Activated CD4-positive, alpha-beta T cell treated with anti-CD3 and anti-CD28 coated beads, Interleukin-2, Interleukin-6, amounts not matched to agents 100 ng/mL and 50 ng/mL, durations not matched to agents 16 hours and 8 hours (primary cell): ENCODE measurements at places on chromosomes 6 and 20.
A peak's percentile ranks its signal among the peaks of the same experiment; 100 is the strongest.

DNA sequence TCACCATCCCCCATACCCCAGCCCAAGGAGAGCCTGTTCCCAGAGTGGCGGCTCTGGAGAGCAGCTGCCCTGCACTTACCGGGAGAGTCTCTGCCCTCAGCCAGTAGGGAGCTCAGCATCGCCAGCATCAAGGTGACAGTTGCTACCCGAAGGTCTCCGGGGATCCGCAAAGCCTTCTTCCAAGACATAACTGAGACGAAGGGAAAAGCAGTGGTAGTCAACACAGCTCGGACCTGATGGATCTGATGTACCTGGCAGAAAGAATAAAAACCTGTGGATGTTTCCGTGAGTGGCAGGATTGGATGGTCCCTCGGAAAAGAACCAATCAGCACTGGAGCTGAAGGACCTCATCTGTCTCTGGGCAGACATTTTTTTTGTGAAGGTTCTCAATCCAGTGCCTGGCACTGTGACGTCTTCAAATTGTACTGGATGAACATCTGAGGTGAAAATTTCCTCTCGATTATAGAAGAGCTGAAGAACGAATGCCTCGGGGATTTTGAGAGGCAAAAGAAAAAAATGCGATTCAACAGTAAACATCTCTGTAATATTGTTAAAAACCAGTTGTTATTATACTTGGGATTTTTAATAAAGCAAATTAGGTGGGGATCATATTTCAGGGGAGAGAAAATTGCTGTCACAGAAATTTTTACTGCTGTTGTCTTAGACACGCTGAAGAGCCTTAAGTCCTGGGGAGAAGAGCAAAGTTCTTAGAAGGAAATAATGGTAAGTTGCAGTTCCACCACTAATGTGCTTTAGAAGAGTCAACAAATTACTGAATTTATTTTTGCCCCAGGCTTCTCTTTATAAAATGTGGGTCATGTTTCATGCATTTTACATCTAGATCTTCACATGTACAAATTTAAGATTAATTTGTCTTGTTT, at the start of gene HLA-DQB1:
Gene HLA-DQB1, minus strand, starts transcription at position 238 of the 881 bp plus-strand sequence. Its CDS starts 50 bp downstream, at position 188.
- DNase-seq, result peak; percentile 24

DNA sequence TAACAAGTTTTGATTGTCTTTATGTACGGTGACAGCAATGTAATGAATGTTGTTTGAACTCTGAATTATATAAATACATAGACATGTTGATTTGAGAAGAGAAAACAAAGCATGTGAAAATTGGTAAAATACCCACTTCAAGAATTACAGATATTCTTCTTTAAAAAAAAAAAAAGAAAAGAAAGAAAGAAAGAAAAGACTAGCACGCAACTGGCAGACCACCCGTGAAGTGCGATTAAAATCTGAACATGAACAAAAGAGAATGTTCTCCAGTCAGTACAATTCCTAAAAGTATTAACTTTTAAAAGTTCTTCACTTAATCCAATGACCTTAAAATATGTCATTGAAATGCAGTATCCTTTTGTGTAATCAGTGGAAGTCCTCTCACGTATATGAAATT, 434.9 kb downstream of the TFAP2A start:
- DNase-seq, result no peak

GRCh38 chr6:144756469-144756868, 471.3 kb downstream of the UTRN start:
- no peak for DNase-seq

GRCh38 chr6:155882527-155883333, 427.1 kb upstream of the NOX3 start:
- DNase-seq, result no peak
